ENCODE measurements at places on chromosomes 7 and 10.
A peak's percentile ranks its signal among the peaks of the same experiment; 100 is the strongest.

GRCh38 chr10:28551086-28551485 lies 18.2 kb downstream of the WAC start:
- DNase-seq, result no peak

GRCh38 chr7:34759477-34760125 lies 101.6 kb downstream of the NPSR1 start:
- peak; percentile 50 for DNase-seq

GRCh38 chr7:2645274-2645868 lies 13.6 kb downstream of the TTYH3 start:
- peak; percentile 74 for DNase-seq

DNA sequence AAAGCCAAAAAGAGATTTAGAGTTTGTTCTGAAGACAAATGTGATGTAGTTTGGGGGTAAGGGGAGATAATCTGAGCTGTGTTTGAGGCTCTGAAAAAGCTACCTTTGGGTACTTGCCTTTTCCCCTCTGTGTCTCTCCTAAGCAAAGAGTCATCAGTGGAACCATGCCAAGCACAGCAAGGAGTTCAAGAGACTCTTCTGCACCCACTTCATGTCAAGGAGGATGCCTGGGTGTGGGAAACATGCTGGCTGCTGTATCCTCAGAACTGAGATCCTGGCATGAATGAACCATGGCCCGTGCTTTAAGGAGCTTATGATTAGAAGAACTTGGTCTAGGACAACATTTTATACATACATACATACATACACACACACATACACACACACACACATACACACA lies 142.9 kb downstream of the NOC3L start:
- DNase-seq, result peak; percentile 47

- DNase-seq, result no peak
These were observed 65.9 kb upstream of the FAM133B start for GRCh38 chr7:92656121-92656520.

GRCh38 chr10:19815731-19816410 lies 361 bp upstream of the PLXDC2 start:
- peak; percentile 59 for DNase-seq

DNA sequence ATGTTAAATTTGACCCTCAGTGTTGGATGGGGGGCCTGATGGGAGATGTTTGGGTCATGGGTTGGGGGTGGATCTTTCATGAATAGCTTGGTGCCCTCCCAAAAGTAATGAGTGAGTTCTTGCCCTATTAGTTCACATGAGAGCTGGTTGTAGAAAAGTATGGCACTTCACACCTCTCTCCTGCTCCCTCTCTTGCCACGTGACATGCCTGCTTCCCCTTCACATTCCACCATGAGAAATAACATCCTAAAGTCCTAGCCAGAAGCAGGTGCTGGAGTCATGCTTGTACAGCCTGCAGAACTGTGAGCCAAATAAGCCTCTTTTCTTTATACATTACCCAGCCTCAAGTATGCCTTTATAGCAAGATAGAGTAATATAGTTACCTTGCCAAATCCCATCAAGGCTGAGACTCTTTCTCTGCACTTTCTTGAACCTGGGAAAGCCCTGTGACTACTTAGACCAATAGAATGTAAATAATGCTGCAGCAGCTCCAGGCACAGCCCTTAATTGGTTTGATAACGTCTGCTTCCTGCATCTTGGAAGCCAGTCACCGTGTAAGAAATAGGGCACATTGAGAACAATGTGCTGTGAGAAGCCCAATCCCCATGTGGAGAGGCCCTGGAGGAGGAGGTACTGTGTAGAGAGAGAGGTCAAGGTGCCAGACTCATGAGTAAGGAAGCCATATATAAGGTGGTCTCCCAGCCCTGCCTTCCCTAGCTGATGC lies 88.0 kb upstream of the NAMPT start:
- DNase-seq, result no peak
